Stimulated activated CD4-positive, alpha-beta T cell treated with anti-CD3 and anti-CD28 coated beads, Interleukin-1b, Interleukin-23, amount 100 ng/mL, for 48 hours (primary cell): ENCODE measurements at places on chromosomes 11 and 22.

DNA sequence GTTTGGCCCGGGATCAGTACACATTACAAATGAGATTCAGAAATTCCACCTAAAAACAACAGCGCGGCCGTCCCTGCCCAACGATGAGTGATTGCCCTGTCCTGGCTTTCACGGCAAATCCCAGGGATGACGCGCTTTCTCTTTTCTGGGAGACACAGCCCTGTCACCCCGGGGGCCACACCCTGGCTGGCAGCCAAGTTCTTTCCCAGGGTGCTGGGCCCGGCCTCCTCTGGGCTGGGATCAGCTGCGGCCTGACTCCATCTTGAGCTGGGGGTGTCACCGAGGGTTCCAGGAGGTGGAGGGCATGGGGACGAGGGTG, 82.7 kb downstream of the FBLN1 start:
- DNase-seq = no peak

DNA sequence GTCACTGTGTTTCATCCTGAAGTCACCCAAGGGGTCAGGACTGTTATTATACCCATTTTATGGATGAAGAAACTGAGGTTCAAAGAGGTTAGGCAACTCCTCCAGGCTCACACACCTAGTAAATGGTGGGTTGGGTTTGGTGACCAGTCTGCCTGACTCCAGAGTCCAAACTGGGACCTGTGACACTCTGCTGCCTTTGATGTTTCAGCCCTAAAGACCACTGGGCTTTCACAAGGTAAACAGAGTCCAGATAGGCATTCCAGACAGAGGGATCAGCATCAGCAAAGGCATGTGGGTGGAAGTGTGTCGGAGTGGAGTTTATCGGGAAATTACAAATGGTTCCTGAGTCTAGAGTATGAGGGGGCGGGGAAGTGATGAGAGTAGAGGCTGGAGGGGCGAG, 38.5 kb downstream of the MICAL2 start:
- DNase-seq = no peak

- no peak for DNase-seq
Measured at GRCh38 chr22:43529934-43530333, 118.1 kb downstream of the MPPED1 start.

DNA sequence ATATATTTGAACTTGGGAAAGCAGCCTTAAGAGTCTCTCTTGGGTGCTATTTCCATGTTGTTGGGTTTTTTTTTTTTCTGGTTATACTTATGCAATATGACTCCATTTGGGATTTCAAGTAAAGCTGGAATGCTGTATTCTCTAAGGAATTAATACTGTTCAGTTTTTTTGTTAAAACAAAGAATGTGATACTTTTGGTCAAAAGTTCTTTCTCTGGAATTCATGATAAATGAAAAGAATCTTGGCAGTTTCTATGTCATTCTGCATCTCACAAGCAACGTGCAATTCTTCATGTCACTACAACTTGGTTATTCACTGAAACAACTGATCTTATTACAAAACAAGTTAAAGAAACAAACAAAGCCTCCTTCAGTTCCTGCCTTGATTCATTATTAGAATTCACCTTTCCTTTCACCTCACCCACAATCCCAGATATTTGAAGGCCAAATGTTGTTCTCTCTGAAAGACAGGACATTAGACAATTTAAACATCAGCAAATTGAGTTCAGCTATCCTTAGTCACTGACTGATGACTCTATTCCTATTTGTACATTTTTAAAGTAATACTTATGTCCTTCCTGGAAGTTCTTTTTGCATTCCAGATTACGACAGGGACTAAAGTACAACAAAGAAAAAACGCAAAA, 176.2 kb downstream of the SBF2 start:
- DNase-seq = no peak

- no peak for DNase-seq
Measured at GRCh38 chr11:45212566-45213315, 66.3 kb downstream of the PRDM11 start.

DNA sequence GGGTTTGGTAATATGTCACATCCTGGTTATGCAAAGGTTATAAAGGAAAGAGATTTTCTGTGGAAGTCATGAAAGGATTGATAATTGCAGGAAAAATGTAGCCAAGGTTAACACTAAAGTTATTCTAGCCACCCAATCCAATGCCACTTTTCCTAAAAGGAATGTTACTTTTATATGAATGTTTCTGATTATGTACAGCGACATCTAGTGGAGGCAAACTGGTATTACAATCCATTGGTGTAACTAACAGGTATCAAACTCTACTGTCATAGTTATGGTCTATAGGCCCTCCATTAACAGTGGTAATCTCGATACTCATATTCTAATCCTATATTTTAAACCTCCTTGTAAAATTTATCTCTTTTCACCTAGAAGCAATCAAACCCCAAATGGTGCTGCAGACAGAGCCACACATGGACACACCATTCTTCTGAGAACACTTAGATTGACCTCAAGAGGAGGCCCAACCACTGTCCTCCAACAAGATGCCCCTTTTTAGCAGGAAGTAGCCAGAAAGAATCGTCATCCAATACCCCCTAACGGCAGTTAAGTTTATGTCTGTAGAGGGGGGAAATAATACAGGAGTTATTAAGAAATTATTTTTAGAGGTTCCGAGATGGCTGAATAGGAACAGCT, 74.9 kb upstream of the RAG2 start:
- no peak for DNase-seq

DNA sequence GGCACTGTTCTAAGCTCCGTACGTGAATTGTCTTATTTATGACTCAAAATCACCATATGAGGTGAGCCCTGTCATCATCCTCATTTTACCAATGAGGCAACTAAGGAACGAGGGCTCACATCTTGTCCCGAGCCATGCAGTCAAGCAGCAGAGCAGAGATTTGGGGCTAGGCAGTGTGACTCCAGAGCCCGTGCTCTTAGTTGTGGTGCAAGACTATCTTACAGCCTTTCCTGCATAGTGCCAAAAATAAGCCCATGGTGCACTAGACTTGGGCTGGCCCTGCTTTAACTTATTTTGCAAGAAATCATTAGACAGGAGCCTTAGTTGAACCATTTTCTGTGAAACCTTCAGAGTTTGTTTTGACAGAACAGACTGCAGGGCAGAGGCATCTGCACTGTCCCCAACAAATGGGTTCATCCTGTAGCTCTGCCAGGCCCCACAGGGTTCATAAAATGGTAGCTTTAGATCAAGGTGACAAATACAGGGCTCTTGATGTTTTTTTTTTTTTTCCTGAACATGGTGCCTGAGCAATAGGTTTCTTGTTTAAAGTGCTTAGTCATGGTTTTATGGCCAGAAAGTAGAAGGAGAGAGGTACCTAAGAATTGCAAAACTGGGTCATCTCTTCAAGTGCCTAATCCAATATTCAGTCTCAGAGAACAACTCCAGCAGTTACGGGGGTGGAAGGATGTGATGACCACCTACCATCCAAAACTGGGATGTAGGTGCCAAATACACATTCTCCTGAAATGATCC, 56.6 kb downstream of the BMAL1 start:
- no peak for DNase-seq

DNA sequence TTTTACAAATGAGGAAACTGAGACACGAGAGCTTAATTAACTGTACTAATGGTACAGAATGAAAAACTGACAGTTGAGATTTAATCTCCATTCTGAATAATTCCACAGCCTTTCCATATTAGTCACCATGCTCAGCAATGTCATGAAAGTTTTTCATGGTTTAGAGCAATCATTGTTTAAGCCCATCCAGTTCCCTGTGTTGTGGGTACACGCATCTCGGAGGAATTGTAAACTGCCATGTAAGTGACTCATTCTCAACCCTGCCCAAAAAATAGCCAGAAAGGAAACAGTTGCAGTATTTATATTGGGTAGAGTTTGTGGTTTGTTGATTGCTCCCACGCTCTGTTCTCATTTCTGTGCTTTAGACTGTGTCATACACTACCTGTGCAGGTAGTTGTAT, 1790.8 kb downstream of the LRRC4C start:
- no peak for DNase-seq

DNA sequence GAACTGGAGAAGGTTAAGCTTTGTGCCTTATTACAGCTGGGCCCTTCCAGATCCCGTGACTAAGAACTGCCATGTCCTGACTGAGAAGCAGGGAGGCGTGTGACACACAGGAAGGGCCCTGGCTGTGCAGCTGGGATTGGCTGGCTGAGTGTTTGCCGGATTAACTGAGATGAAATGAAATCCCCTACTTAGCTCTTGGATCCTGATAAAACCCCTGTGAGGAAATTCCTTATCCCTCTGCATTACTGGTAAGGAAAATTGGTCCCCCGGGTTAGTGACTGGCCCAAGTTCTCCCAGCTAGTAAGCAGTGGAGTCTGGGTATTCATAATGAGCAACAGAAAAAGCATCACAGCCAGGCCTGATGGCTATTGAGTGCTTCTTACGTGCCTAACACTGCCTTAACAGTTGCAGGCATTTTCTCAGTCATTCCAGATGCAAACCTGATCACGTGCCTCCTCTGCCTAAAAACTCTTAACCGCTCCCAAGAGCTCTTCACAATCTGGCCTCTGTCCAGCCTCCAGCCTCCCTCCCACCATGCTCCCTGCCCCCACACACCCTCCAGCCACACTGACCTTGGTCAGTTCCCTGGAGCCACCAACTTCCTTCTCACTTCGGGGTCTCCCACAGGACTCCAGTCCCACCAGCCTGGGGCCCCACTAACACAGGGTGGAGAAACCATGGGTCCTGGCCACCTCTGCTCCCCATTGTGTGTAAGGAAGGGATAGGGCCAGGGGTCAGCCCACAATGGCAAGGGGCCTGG, 37.8 kb downstream of the ARRB1 start:
- DNase-seq = no peak

DNA sequence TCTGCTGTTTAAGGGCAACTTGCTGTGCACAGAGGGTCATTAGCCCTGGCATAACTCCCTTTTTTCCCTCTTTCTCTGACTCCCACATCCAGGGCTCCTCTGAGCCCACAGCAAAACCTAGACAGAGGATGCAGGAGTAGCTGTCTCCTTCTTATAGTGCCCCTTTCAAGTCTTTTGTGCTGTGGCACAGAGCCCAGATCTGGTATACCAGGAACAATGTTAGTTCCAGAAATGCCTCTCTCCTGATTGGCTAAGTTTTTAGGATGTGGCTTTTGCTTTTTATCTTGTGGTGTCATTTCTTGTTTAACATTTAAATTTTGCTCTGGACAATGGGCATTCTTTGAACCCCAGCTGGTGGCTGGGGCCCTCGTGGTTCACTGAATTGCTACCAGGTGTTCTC, 25.6 kb upstream of the RRM1 start:
- no peak for DNase-seq

DNA sequence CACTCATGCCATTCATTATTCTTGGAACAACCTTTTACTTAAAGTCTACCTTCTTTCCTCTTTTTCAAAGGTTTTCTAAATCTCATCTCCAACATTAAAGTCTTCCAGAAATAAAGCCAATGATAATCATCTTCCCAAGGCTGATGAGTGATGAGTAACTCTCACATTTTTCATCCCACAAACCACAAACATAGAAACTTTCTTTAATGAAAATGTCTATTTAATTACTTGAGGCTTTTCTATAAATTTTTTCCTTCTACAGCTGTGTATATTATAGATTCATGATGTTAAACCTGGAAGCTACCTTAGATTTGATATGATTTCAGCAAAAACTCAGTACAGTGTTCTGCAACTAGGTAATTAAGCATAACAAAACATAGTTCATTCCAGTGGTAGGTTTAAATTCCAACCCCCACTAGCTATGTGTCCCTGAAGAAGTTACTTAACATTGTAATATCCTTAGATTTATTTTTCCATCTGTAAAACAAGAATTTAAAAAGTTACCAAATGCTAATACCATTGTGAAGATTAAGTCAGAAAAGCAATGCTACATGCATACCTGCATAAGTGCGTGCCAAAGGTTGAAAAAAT, 845.4 kb downstream of the KCNA4 start:
- no peak for DNase-seq
